ENCODE measurements at places on chromosomes 5 and 9. TPM values are rescaled to one million over a fixed set of nuclear protein-coding genes. Genes with fewer than 3 reads are reported as not detected.

DNA sequence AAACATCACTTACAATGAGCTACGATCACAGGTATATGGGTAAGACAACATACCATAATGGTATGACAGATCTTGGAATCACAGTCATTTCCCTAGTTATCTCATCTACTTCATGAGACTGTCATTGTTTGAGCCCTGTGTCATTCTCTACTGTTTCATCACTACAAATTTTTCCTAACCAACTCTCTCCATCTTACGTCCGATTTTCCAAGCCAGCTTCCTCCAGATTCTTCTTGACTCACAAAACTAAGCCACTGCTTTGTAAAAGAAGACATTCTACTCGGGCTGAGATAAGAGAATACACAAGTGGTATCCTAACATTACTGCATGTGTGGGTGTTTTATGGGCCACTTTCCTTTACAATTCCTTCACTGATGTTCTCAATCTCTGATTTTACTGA is 49.6 kb downstream of the SERINC5 start:
- DNase-seq: no peak

DNA sequence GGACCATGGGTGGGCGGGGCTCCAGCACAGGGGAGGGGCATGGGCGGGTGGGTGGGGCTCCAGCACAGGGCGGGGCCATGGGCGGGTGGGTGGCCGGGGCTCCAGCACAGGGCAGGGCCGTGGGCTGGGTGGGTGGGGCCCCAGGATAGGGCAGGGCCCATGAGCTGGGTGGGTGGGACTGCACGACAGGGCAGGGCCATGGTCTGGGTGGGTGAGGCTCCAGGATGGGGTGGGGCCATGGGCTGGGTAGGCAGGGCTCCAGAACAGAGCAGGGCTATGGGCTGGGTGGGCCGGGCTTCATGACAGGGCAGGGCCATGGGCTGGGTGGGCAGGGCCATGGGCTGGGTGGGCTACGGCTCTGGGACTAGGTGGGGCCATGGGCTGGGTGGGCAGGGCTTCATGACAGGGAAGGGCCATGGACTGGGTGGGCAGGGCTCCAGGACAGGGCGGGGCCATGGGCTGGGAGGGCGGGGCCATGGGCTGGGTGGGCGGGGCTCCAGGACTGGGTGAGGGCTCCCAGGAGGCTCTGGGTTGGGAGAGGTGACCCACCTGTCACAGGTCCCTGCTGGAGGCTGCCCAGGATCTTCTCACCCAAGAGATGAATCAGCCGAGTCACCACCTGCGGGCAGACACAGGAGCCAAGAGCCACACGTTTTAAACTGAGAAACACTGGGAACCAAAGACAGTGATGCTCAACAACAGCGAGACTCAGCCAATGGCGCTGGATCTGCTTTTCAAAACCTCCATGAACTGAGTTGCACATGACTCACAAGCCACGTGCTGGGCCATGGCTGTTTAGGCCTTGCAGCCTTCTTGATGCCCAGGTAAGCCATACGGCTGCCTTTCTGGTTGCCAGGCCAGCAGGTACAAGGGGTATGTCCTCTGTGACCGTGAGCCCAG is 33.6 kb upstream of the NSMF start:
- no peak for DNase-seq

MED22 gene
- 15.7 TPM for total RNA-seq

GRCh38 chr5:181173420-181174342 is 26.3 kb downstream of the OR2V2 start:
- DNase-seq: peak; percentile 73

DNA sequence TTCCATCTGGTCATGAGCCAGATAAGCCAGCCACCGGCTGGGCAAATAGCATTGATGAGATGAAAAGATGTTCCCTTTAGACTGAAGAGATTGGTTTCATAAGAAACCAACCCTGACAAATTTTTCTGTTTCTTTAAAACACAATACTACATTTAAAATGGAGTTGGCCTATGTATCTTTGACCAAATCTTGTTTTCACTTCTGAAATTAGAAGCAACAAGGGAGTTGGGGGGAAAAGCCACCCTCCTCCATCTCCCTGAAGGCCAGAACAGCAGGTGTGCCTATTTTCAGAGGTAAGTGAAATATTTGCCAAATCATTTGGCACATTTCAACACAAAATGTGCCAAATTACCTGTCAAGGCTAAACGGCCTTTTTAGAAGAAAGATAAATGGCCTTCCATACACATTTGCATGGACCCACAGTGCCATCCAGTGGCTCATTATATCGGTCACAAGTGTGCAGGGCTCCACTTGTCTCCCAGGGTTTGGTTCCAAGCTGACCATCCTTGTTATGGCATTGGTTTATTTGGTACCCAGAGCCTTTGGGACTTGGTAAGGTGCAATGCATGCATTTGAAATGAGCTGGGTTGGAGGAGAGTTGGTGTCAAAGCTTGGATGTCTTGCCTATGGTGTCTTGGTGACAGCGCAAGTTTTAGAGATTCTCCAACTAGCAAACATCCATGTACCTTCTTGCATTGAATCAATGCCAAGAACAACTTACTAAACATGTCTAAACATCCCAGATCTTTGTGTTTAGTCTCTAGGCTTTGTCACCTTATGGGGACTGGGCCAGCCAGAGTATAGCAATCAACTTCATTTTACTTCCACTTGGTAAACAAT is 372.0 kb upstream of the KIF2A start:
- DNase-seq: no peak

C5orf52 gene
- total RNA-seq: not detected

PIP5KL1 gene
- total RNA-seq: 3.3 TPM

- DNase-seq: no peak
Observed at GRCh38 chr9:97737429-97737828, 40.3 kb upstream of the XPA start.

DNA sequence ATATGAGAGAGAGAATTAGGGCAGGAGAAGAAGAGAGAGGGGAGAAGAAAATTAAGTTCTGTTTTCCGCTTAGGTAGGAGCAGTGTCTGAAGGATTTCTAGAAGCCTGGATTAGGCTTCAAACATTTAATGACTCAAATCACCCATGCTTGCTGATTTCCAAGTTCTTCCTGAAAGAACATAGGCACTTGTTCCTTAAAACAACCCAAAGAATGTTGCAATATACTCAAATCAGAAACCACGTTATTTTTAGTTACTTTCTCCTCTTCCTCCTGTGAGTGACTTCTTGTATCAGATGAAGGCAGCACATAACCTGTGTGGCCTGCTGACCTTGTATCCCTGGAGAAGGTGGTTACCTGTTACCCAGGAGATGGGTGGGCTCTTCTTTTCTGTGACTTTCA is 351.5 kb upstream of the KLF4 start:
- DNase-seq: no peak

PDZD2 gene
- total RNA-seq: 1.8 TPM

DNA sequence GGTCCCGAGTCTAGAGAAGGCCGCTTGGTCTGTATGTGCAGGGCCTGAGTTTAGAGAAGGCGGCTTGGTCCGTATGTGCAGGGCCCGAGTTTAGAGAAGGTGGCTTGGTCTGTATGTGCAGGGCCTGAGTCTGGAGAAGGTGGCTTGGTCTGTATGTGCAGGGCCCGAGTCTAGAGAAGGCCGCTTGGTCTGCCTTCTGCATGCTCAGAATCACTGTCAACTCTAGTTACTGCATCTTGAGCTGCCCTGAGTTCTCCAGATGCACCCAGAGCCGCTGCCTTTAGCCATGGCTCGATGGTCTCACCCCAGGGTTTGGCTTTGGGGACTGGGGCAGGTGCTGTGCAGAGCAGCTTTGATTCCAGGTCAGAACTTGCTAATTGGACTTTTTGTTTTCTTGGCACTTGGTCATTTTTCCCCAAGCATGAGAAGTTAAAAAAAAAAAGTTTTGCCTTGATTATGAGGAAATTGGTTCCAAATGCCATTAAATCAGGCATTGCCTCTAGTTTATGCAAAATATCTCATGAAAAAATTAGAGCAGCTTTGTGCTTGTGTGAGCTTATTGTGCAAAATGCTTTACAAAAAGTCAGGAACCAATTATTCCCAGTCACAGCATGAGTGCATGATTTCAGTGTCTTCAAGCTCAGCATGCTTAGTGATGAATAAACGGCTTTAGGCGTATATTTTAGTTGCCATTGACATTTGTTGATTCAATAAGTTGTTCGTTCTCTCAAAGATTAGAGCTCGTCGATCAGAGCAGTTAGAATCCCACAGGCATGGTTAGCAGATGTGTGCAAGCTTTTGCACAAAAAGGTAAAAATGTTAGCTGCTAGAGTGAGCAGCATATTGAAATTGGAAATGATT is 25.4 kb upstream of the EXOC3 start:
- DNase-seq: no peak

DNA sequence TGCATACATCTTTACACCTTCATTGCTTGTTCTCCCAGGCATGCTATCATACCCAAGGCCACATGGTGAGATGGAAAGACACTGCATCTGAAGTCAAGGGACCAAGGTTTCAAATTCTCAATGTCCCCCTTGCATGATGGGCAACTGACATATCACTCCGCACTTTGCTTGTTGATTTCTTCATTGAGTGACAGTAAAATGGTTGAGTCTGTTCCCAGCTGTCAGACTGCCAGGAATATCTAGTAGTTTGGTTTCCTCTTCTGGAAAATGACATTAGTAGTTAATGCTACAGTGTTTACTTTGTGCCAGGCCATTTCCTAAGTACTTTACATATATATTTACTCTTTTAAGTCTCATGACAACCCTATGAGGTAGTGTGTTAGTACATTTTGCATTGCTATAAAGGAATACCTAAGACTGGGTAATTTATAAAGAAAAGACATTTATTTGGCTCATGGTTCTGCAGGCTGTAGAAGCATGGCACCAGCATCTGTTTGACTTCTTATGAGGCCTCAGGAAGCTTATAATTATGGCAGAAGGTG is 114.4 kb downstream of the PCSK1 start:
- no peak for DNase-seq

PCDHB3 gene
- total RNA-seq: not detected

PCDHGB3 gene
- total RNA-seq: 0.11 TPM

DNA sequence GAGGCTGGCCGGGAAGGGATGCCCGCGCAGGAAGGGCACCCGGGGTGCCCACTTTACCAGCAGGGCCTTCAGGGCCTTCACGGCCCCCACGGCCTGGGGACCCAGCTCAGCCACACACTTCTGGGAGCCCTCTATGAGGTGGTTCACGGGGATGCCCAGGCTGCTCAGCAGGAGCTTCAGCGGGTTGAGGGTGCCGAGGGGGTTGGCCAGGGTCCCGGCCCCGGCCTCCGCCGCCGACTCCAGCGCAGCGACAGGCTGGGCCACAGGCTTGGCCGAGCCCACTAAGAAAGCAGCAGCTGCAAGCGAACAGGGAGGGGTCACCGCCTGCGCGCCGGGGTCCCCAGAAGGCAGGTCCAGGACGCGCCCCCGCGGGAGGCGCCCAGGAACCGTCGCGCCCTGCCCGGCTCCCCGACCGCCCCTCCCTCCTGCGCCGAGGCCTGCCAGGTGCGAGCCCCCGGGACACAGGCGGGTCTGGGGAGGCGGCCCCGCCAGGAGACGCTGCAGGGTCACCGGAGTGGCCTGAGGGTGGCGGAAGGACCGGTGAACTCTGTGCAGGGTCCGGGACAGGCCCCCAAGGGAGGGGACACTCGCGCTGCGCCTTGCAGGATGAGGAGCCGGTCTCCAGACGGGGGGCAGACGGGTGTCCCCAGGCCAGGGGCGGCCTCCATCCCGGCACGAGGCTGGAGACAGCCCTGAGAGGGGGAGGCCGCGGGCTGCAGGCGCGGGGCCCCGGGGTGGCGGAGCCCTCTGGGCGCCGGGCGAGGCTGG is 572 bp downstream of the SCGB3A1 start:
- no peak for DNase-seq

FAM221B gene
- total RNA-seq: not detected

GRCh38 chr9:133370685-133371084 is 5.2 kb downstream of the SURF4 start:
- DNase-seq: no peak

SNCB gene
- not detected for total RNA-seq

GRCh38 chr9:108033976-108034964 is 544.7 kb upstream of the KLF4 start:
- DNase-seq: no peak

DNA sequence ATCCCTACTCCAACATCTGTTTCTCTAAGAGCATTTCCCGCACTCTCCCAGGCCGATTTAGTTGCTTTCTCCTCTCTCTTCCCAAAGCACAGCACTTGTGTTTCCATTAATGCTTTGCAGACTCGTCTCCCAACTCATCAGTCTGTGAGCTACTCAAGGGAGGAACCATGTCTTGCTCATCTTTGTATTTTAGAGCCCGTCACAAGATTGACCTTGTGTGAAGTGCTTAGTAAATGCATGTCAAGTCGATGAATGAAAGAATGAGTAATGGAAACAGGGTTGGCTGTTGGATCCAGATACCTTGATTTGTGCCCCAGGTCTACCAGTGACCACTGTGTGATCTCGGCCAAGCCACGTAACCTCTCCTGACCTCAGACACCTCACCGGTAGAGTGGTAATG is 99.3 kb downstream of the KLF4 start:
- no peak for DNase-seq

PRR16 gene
- total RNA-seq: not detected

GRCh38 chr5:128199104-128199503 is 115.5 kb downstream of the SLC12A2 start:
- DNase-seq: no peak

DNA sequence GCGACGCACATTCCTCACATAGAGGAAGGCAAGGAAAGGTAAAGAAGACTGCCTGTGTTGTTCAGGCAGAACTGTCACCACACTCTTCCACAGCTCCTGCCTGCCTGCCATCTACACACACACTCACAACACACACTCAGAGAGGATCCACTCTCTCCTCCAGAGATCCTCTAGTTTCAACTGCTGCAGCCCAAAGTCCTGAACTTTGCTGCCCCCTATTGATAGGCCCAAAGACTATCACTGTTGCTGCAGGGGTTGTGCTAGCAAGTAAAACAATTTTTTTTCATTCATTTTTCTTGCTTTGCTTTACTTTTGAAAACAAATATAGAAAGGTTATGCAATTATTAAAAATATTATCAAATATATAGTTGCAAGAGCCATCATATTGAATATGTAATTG is 5.9 kb upstream of the CFAP90 start:
- no peak for DNase-seq
